ENCODE measurements at places on chromosomes 3 and 15.

DNA sequence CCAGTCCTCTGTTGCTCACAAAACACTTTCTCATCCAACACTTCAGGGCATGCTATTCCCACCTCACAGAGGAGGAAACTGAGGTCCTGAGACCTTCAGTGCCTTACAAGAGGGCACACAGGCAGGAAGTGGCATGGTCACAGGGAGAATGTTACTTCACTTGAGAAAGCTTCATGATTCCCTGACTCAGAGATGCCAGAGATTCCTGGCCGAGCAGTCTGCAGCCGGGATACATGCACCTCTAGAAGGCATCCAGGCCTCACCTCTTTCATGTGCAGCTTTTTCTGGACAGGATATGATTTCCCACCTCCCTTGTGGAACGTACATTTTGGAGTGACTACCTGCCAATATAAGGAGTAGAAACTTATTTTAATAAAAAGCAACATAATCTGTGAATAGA is 2.8 kb upstream of the SST start:
- no peak for DNase-seq

DNA sequence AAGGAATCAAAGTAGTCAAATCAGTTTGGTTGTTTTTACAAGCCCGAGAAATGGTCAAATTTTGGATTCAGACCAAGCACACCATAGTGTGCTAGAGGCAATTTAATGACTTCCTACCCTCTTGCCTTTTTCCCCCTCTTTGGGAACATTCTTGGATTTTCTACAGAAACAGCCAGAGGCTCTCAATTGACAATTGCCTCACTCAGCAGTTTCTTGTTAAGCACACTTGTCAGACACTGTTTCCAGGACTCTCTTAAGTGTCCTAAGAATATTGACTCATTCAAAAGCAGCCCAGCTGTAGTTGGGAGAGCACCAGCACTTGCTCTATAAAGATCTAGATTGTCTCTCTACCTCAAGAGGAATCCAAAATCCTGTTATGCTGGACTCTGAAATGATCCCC is 1.5 kb upstream of the SLC35G2 start:
- no peak for DNase-seq

DNA sequence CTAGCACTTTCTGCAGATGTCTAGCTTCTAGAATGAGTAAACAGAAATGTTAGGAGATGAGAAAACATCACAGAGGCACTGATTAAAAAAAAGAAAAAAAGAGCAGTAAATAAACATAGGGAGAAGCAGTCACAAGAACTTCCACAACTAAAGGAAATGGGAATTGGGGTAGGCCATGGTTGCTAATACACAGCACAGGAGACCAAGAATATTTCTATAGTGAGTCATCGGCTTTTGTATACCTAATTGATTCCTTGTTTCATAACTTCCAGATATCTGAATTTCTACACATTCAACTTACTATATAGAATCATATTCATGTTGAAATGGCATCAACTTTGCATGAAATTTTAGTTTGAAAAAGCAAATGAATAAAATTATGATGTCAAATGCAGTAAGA is 47.3 kb upstream of the TCF12 start:
- no peak for DNase-seq

DNA sequence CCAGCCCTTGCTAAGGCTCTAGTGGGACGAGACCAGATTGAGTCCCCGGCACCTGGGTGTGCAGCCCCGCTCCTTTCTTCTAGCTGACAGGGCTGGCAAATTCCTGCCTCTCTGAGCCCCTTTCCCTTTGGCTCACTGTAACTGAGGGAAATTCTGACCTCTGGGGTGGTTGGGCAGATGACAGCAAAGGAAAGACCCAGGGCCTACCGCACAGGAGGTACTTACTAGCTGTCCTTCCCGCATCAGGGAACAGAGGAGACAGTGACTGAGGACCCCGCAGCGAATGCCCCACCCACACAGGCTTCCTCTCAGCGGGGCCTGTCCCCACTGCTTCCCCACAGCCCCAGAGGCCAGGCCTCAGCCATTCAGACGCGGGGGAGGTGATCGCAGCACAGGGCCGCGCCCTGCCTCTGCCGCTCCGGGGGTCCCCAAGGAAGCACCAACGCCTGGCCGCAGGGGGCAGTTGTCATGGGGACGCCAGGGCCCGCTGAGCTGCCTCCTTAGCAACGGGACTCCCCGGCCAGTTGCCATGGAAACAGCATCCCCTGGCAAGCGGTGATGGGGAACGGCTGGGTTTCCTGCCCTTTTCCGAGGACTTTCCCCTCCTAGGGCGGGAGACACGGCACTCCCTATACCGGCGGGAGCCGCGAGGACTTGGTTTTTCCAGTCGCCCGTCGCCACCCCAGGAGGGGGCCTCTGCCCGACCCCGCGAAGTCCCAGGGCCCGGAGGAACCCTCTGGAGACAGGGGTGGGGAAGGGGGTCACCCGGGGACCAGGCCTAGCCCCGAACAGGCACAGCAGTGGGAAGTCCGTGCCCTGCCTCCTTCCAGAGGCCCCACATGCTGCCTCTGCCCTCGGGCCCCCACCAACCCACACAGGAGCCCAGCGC is 50.1 kb downstream of the HCN4 start:
- DNase-seq, result no peak

DNA sequence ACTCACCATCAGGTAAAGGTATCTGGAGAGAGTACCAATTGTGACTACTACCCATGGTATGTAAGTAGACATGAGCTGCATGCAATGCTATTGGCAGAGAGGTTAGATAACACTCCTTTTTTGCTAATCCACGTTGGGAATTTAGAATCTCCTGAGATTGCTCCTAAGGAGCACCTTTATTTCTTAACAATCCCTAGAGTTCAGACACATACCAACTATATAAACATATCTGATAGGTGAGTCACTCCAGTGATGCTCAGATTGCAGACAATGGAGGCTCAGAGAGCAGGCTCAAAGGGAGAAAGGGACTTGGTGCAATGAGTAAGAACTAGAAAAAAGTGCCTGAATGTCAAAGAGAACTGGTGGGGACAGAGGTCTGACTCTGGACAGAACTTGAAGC is 47.0 kb upstream of the LRRFIP2 start:
- no peak for DNase-seq

DNA sequence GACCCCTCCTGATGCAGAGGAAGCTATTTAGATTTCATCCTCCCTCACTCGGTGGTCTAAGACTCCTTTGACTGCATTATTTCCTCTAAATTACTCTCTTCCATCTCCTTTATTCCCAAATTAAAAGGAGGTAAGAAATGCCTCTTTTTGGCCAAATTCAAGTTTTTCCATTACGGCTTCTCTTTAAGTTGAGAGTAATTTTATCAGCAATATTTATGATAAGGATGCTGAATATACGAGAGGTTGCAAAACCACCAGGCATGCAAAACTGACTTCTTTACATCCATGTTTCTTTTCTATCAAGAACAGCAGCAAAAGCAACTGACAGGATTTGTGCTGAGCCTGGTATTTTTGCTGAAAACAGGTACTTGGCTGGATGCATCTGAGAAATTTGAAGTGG is 262.0 kb upstream of the RARB start:
- DNase-seq, result no peak
